ENCODE measurements at places on chromosomes 16 and 17. TPM values are rescaled to one million over a fixed set of nuclear protein-coding genes. Genes with fewer than 3 reads are reported as not detected.

The MT3 gene
- not detected for polyA plus RNA-seq

The KRT14 gene
- not detected for polyA plus RNA-seq

The NOS2 gene
- polyA plus RNA-seq = not detected

The PALB2 gene
- 2.4 TPM for polyA plus RNA-seq

The ZKSCAN2 gene
- polyA plus RNA-seq = 3.2 TPM

The HOXB8 gene
- polyA plus RNA-seq = not detected

The TAOK1 gene
- polyA plus RNA-seq = 5.0 TPM

The GP1BA gene
- polyA plus RNA-seq = 0.49 TPM

The CMTM1 gene
- polyA plus RNA-seq = not detected

The KRT27 gene
- not detected for polyA plus RNA-seq

- DNase-seq = no peak
These were observed 426.0 kb upstream of the CDH11 start for GRCh38 chr16:65547772-65548446.

DNA sequence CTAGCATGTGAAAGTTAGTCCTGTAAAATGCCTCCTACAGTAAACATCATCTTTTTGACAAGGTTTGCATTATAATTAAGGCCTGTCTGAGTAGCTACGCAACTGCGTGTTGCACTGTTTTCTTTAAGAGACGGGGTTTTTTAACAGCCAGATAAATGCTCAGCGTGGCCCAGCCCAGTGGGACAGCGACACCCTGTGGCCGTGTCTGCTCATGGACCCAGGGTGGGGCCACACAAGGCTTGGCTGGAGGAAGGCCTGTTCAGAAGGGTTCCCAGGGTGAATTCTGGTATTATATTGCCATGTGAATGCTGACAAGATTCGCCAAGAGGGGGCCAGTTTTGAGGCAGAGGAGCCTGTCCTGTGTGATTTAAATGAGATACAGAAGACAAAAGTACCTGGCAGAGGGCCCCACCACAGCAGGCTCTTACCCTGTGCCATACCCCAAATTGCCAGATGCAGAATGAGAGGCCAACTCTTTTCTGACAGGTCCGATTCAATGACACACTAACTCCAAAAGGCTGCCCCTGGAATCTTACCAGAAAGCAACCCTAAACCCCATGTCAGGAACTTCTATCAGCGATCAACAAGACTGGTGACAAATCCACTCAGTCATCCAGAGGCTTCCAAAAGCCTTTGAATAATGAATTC lies 65.9 kb upstream of the IRX6 start:
- DNase-seq = no peak

GRCh38 chr16:54239456-54239855 lies 47.1 kb downstream of the IRX3 start:
- DNase-seq = no peak

GRCh38 chr16:7914748-7915147 lies 582.1 kb downstream of the RBFOX1 start:
- DNase-seq = no peak

GRCh38 chr16:72277749-72278148 lies 105.8 kb upstream of the PMFBP1 start:
- DNase-seq = no peak

DNA sequence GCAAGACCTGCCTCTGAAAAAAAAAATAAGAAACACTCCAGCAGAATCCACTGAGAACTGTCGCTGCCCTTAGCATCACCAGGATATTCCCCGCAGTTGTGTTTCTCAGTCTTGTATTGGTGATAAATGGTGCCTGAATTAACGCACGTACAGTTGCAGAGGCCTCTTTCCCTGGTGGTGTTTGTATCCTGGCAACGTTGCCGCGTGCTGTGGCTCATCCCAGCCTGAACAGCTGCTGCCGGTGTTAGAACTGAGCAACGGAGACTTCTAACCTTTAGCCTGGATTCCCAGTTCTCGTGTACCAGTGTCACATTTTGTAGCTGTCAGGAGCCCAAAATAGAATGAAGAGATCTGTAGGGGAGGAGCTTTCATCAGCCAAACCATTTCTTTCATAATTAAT lies 4.8 kb downstream of the MLYCD start:
- DNase-seq = no peak

DNA sequence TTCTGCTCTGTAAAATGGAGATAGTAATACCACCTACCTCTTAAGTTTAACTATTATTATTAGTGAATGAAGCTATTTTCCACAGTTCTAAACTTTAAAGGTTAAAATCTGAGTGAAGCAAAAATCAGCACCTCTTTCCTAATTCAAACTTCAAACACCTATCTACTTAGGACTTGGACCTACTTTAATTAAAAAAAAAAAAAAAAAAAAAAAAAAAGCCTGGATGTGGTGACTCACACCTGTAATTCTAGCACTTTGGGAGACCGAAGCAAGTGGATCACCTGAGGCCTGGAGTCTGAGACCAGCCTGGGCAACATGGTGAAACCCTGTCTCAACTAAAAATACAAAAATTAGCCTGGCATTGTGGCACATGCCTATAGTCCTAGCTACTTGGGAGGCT lies 5.0 kb upstream of the KANSL1 start:
- no peak for DNase-seq

All from naive B cell (primary cell).